ENCODE measurements at places on chromosomes 3 and 15.

GRCh38 chr3:4990069-4990468 lies 10.8 kb downstream of the BHLHE40 start:
- no peak for DNase-seq

DNA sequence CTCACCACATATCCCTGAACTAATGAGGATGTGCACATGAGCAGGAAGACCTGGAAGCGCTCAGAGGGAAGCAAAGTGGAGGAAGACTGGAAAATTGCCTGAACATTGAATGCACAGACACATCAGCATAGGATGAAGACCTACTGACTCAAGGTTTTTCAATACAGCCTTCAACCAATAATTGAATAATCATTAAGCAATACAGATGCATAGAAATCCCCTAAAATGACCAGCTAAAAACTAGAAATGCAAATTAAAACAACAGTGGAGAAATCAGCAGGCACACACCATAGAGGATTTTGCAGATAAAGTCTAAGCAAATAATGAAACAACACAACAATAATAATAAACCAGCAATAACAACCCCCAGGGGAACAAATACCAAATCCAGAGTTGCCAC lies 80.4 kb downstream of the CEP152 start:
- no peak for DNase-seq

DNA sequence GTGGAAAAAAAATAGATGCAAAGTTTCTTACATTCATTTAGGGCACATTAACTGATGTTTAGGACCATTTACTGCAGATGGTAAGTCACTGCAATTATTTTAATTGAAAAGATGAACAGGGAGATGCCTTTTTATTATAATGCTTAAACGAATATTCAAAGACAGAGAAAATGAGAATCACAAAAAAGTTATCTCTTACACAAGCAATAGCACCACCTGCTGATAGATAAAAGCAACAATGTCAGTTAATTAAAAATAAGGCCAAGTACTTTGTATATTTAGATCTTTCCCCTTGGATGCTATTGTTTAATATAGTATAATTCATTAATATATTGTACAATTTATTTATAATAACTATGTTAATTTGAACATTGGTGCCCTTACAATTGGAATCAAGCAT lies 55.9 kb downstream of the IFT80 start:
- no peak for DNase-seq

- peak; percentile 29 for DNase-seq
These were observed 519.1 kb downstream of the FOXP1 start for GRCh38 chr3:71064291-71064955.

DNA sequence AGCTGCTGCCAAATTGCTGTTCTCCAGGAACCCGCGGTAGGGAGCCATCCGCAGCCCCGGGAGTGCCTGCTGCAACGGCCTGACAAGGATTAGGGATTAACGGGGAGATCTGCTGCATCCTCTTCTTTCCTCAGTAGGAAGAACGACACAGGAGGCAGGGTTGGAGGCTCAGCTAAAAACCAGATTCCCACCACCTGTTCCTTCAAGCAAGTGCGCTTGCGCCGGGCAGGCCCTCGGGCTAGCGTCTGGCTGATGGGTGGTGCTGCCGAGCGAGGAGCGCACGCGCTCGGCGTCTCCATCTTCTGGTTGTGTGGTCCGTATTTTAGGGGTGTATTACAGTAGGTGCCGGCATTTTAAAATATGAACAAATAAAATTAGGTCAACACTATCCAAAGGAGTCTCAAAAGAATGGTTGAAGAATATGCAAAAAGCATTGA lies 25.4 kb upstream of the SLC25A26 start:
- peak; percentile 19 for DNase-seq

DNA sequence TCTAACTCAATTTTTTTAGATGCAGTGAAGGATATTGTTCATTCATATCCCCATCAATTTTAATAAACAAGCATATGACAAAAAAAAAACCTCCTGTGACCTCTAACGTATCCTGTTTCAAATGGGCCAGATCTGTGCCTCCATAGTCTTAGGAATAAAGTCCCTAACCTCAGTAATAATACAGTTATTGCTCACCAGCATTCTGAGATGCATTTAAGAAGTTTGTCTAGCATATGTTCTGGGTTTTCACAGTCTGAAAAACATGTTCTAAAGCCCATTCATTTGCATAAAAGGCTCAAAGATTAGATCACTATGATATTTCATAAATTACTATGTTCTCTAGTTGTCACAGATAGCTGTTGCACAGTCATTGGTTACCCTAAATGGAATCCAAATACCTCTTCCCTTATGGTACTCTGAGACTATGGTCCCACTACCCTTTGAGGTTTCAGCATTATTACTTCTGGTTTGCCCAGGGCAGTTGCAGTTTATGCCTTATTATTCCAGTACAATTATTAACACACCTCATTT lies 190.1 kb downstream of the ZIC4 start:
- no peak for DNase-seq

DNA sequence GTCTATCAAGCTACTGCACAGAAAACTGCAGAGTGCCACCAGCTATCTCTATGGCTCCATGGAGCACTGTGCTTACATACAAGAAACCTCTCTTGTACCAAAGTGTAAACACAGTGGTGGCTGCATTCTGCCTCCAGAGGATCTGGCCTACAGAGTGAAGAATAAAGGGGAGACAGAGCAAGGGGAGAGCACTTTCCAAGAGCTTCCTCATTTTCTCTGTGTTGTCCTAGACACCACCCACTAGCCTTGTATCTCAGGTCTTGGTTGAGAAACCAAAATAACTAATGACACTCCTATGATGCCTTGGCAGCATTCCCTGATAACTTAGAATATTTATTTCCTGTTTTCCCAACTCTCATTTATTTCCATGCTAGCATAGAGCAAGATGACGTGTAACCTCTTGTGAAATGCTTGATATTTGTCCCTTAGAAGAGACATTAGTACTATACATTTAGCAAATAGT lies 56.9 kb upstream of the PHLDB2 start:
- DNase-seq, result no peak

DNA sequence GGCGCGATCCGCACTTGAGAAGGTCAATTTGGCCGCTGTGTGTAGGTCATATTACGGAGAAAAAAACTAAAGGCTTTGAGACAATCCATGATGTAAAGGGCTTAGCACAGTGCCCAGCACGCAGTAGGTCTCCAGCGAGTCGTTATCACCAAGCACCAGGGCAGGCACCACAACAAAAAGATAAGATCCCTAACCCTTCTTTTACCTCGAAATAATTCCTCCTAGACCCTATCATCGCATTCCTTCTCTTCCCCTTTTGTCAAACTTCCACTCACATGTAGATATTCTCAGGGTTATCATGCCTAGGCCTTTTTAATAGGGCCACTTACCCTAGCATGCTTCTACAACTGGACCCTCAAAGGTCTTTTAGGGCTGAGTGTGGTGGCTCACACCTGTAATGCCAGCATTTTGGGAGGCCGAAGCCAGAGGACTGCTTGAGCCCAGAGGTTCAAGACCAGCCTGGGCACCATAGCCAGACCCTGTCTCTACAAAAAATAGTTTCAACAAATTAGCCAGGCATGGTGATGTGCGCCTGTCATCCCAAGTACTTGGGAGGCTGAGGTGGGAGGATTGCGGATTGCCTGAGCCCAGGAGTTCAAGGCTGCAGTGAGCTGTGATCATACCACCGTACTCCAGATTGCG lies 13.5 kb downstream of the ZNF774 start:
- DNase-seq, result no peak

GRCh38 chr3:134364936-134365765 lies 9.1 kb downstream of the AMOTL2 start:
- DNase-seq, result no peak

- DNase-seq, result no peak
These were observed 149.5 kb downstream of the TBC1D5 start for GRCh38 chr3:17592956-17593355.

- no peak for DNase-seq
These were observed 236.7 kb downstream of the ADAMTS17 start for GRCh38 chr15:100105101-100105500.

GRCh38 chr3:143283432-143284128 lies 164.0 kb downstream of the CHST2 start:
- no peak for DNase-seq

DNA sequence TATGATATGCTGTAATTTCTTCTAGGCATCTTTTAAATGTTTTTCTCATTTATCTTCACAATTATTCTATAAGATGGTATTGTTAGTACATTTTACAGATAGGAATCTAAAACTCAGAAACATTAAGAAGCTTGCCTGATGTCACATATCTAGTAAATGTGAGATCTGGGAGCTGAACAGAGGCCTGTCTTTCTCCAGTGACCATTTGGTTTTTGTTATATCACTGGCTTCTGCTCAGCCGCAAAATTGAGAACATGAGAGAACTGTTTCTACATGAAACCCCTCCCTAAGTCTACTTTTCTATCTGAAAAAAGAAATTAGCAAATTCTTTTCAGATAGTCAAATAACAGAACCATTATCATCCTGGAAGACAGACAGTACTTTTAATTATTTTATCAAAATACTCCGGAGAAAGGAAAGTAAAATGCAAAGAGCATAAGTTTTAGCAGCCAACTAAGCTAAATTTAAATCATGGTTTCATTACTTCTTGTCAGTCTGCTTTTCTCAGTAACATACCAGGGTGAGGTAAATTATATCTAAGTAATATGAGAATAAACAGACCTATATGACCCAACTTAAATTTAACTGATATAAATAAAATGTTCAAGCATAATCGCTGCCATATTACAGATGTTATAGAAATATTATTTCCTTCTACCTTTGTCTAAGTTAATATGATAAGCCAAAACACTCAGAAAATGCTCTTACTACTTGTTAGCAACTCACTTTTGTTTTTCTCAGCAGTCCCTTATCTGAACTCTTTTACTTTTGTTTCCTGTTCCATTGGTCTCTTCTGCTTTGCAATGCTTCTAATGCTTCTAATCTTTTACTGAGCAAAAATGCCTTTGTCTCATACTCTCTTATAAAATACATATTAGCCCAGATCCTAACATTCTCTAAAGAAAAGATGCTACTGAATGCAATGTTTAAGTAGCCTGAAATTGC lies 68.0 kb upstream of the MBNL1 start:
- DNase-seq, result no peak

- peak; percentile 23 for DNase-seq
These were observed 34.9 kb downstream of the DCLK3 start for GRCh38 chr3:36729204-36730056.

GRCh38 chr3:62201438-62202035 lies 171.8 kb downstream of the FEZF2 start:
- DNase-seq, result peak; percentile 41

DNA sequence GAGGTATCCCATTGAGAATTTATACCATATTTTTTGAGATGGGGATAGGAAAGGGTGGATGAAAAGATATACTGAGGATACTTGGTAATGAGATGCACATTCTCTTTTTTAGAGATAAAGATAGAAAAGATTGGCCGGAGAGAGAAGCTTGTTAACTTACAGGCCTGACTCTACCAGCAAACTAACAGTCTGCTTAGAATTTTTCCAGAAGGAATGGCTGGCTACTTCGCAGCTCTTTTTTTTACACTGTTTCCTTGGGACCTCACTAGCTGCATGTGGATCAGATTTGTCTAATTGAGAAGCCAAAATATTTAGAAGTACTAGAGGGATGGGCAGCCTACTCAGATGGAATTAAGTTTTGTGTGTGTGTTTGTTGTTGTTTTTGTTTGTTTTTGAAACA lies 586.6 kb downstream of the TAFA4 start:
- DNase-seq, result no peak
